ENCODE measurements at places on chromosomes 5 and 9.
A peak's percentile ranks its signal among the peaks of the same experiment; 100 is the strongest.

DNA sequence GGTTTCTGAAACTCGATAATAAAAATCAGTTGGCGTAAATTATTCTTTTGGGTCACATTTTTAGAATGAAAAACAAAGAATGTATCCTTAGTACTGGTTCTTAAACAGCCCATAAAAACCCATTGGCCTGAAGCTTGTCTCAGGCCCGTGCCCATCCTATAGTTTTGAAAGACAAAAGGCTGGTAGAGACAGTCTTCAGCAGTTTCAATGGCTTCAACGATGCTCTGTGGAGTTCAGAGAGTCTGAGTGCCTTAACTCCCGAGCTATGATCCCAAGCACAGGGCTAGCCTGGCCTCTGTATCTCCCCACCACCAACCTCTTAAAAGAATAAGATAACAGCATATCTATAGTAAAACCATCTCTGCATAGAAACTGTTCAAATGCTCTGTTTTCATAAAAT lies 595.0 kb downstream of the CDH12 start:
- no peak for DNase-seq

- no peak for DNase-seq
These were observed 21.7 kb upstream of the FAT2 start for GRCh38 chr5:151612689-151613427.

GRCh38 chr9:10875752-10876151 lies 262.9 kb upstream of the PTPRD start:
- DNase-seq = no peak

DNA sequence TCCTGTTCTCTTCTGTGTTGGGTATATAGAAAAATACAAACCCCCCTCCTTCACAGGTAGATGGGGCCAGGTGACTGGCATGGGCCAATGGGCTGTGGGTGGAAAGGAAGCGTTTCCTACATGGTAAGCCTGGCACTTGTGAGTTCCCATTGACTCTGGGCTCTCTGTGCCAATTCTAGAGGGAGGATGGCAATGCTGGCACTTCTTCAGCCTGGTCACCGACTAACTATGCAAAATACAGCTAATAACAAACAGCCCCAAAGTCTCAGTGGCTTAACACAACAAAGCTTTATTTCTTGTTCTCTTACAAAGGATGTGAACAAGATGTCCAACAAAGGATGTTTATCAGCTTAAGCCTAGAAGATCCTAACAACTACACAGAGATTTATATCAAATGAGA lies 258.1 kb downstream of the SYK start:
- DNase-seq = no peak

DNA sequence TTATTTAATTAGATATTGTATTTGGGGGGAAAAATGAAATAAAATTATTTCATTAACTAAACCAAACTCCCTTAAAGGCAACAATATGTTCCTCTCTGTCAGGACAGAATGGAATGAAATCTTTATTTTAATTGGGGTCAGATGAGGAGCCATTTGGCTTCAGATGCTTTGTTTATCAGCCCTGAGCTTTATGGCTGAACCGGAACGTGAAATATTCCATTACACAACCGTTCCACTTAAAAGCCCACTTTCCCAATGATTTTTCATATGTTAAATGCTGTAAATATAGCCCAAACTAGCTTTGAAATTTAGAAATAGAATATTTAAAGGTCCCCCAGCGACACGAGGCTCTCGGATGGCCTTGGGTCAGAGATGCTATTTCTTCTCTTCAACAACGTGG lies 149.5 kb downstream of the CRB2 start:
- no peak for DNase-seq

DNA sequence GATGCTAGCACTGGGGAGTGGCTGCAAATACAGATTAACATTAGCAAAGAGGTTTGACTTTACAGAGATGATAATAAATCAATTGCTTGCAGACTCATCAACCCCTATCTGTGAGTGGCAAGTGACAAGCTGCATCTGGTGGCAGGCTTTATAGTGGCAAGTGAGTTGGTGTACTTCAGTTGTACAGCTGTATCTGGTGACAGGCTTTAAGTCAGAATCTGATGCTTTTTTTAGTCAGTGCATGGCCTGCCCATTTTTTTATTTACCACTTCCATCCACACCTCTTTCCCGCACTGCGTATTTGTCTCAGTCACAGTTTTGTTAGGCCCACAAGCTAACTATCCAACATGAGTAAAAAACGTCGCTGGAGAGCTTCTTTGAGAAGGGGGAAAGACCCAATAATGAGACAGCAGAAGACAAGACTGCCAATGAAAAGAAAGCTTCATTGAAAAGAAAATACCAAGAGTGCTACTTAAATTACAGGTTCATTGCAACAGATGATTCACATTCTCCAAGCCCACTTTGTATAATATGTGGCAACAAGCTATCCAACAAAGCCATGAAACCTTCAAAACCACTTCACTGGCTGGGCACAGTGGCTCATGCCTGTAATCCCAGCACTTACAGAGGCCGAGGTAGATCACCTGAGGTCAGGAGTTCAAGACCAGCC lies 23.1 kb downstream of the ANP32B start:
- no peak for DNase-seq

GRCh38 chr9:71218774-71219173 lies 97.4 kb upstream of the TRPM3 start:
- no peak for DNase-seq

GRCh38 chr9:29332789-29333188 lies 1759.5 kb upstream of the C9orf72 start:
- DNase-seq = no peak

- no peak for DNase-seq
These were observed 252.1 kb downstream of the LURAP1L start for GRCh38 chr9:13026956-13027355.

DNA sequence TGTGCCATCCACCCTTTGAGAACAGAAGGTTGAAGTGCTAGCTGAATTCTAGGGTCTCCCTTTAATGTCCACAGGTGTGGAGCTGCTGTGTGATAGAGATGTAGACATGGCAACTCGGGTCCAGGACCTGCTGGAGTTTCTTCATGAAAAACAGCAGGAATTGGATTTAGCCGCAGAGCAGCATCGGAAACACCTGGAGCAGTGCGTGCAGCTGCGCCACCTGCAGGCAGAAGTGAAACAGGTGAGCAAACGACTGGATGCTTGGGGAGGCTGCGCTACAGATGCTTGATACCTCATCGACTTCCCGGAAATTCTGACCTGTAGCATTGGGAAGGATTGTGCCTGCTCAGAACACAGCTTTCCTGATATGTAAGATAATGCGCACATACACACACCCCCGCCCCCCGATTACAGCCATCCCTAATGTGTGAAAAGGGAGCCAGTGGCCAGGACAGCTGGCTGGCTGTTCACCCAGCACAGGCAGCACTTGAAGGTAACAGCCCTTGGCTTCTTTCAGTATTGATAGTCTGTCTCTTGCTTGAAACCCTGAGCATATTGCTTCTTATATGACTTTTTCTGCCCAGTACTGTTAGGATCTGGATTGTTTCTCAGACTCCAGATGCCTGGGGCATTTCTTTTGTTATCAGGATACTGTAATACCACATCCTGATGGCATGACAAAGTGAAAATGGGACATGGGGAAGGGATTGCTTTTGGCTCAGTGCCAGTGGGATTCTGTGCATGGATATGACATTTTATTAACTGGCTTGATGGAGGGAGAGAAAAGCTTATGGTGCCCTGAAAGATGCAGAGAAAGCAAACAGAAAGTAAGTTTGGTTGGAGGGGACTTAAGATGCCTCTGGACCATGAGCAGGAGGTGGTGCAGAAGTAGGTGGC lies 216.8 kb upstream of the OTULINL start:
- DNase-seq = peak; percentile 18

- DNase-seq = no peak
These were observed 19.8 kb downstream of the BARHL1 start for GRCh38 chr9:132602207-132602606.

GRCh38 chr9:12141422-12141821 lies 551.8 kb upstream of the TYRP1 start:
- DNase-seq = no peak

GRCh38 chr5:113044776-113045465 lies 68.3 kb downstream of the DCP2 start:
- no peak for DNase-seq

DNA sequence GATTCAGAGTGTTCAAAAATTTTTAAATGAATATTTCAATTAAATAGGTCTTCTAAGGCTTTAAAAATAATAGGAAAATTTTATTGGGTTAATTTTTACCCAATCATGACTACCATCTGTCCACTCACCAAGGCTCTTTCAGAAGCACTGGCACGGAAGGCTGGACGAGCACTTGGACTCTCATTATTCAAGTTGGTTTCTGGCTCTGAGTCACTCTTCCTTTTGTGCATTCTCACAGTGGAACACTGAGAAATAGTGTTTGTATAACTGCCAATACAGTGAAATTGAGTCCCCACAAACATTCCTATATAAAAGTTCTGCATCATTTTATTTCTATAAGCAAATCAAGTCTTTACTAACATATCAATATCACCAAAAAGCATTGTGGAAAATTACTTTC lies 1149.0 kb downstream of the EFNA5 start:
- no peak for DNase-seq

GRCh38 chr5:103260951-103261350 lies 2.4 kb downstream of the MACIR start:
- DNase-seq = peak; percentile 24

- DNase-seq = no peak
These were observed 55.6 kb upstream of the TESK1 start for GRCh38 chr9:35549441-35549840.

GRCh38 chr5:147835386-147835798 lies 3.9 kb upstream of the SPINK1 start:
- DNase-seq = no peak

DNA sequence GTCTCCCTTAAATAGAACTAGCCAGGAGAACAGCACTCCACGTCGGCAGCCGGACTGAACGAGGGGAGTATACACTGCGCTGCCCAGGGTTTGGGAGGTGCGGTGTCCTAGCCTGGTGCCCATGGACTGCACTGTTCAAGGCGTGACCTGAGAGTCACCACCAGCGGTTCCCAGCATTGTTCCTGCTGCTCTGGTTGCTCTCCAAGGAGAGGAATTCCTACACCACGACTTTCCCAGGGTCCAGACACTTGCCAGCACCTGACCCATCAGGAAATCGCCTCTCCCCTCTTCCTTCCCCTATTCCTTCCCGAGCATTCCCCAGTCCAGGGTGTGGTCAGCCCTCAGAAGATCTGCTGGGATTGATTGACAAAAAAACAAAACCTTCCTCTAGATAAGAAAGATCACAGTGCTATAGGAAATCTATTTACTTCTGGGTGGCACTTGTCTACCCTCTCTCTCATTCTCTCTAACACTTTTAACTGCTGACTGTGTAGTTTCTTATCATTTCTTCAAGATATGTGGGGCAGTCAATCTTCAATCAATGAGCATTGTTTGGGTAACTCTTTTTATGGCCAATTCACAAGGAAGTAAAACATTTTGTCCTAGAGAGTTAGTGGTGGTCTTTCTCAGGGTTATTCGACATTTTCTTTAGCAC lies 297.8 kb upstream of the ACTBL2 start:
- DNase-seq = no peak

GRCh38 chr5:73827106-73827450 lies 201.1 kb downstream of the ARHGEF28 start:
- DNase-seq = no peak

DNA sequence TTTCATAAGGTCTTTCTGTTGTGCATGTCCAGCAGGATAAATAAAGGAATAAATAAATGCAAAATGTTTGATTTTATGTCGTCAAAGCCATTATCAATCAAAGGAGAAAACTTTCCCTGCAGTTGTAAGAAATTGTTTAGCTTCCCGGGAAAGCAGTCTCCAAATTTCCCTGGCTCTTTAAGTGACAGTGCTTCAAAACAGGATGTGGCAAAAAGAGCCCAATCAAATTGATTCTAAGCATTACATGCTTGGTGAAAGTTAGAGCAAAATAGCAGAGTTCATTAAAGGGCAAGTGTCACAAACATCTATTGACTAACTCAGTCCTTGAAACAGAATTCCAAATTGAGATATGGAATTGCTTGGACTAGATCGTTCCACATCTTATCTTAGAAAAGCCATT lies 704.1 kb downstream of the PRELID2 start:
- no peak for DNase-seq

- no peak for DNase-seq
These were observed 279.1 kb downstream of the TLE1 start for GRCh38 chr9:81410201-81410600.

GRCh38 chr5:141655020-141655419 lies 3.8 kb upstream of the FCHSD1 start:
- no peak for DNase-seq

DNA sequence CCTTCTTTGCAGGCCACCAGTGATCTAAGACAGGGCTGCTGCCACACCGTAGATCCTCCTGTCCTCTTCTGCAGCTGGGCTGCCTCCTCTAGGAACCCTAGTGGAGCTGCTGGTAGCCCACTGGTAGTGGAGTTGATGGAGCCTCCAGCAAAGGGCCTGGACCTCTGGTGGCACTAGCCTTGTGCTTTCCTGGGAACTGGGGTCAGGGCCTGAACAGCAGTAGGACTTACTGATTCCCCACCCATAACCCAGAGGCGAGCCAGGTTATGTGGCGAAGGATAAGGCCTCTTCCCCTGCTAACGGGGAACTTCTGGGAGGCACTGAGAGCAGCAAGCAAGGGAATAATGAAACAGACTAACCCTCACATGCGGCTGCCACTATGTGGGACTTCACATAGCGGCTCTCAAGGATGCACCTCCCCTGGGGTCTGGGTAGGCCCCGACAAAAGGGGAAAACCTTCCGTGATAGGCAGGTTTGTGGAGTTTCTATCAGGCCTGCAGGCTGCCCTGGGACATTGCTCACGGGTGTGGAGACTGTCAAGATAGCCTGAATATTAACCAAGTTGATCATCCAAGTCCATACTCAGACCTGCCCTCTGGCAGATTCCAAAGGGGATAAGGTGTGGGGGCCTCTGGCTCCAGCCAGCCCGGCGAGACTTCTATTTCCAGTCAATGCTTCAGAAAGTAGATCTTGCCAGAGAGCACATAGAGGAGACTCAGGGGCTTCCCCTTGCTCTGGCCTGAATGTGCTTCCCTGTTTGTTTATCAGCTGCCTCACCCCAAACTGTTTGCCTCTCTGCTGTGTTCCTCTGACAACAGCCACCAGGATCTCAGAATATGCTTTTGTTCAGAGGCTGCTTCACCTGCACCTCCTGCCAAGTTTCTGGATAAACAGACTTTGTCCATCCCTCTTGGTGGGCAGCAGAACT lies 7.4 kb downstream of the SLC22A4 start:
- no peak for DNase-seq

DNA sequence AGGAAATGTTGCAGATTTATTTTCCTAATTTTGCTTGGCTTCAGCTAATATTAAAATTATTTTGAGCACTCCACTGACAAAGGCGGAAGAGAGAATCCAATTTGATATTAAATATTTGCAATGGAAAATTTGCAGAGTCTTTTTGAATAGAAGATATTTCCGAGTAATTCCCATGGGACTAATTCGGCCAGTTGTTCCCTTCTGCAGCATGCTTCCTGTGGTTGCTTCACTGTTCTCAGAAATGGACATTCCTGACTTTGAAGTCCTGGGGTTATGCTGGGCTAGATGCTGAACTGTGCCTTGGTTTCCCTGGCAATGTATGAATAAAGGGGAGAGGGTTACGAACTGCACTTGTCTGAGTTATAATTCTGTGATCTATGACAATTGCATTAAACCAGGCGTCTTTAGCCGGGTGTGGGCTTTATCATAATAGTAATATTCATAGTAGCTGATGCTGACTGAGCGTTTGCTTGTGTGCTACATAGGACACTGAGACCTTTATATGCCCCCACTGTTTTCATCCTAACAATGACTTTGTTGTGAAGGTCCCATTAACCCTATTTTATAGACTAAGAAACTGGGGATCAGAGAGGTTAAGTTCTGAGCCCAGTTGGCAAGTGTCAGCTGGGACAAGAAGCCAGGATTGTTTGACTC lies 114.5 kb upstream of the SPRY4 start:
- no peak for DNase-seq

GRCh38 chr9:94584555-94584954 lies 9.1 kb downstream of the FBP2 start:
- no peak for DNase-seq

Data from NAMALWA (cell line).